ENCODE measurements at places on chromosomes 11 and 22. TPM values are rescaled to one million over a fixed set of nuclear protein-coding genes. Genes with fewer than 3 reads are reported as not detected.

GAL gene
- total RNA-seq: 0.09 TPM

SHANK3 gene
- total RNA-seq: 0.43 TPM

OR5D18 gene
- total RNA-seq: not detected

C11orf97 gene
- total RNA-seq: not detected

WNT11 gene
- total RNA-seq: not detected

CSF2RB gene
- total RNA-seq: under 0.01 TPM

SMIM38 gene
- 0.32 TPM for total RNA-seq

BCL2L13 gene
- total RNA-seq: 42.6 TPM

IGSF22 gene
- total RNA-seq: not detected

GPHA2 gene
- total RNA-seq: not detected

CARNS1 gene
- total RNA-seq: 0.16 TPM

COMMD9 gene
- 20.3 TPM for total RNA-seq

TBX10 gene
- total RNA-seq: not detected

CTTN gene
- 439 TPM for total RNA-seq

MRGPRX3 gene
- total RNA-seq: not detected

SEC14L3 gene
- total RNA-seq: not detected

GLYATL2 gene
- 0.77 TPM for total RNA-seq

PATE2 gene
- total RNA-seq: not detected

DRICH1 gene
- total RNA-seq: 0.17 TPM

BTBD18 gene
- not detected for total RNA-seq

ENDOD1 gene
- total RNA-seq: 30.3 TPM

INSC gene
- total RNA-seq: not detected

CASP12 gene
- total RNA-seq: not detected

TIMP3 gene
- total RNA-seq: 220 TPM

KCNQ1 gene
- total RNA-seq: not detected

MOV10L1 gene
- 1.1 TPM for total RNA-seq

CNIH2 gene
- total RNA-seq: 0.17 TPM

GRIK4 gene
- total RNA-seq: 0.16 TPM

RASL10A gene
- total RNA-seq: not detected

FAM83F gene
- total RNA-seq: not detected

MGAT3 gene
- under 0.01 TPM for total RNA-seq

ACCS gene
- 23.3 TPM for total RNA-seq

RAC2 gene
- 0.34 TPM for total RNA-seq

OR52I2 gene
- not detected for total RNA-seq

C11orf42 gene
- not detected for total RNA-seq

SLC16A8 gene
- 0.60 TPM for total RNA-seq

PHLDA2 gene
- 0.52 TPM for total RNA-seq

MMP13 gene
- total RNA-seq: not detected

RASGRP2 gene
- total RNA-seq: 0.16 TPM

CRYBB3 gene
- not detected for total RNA-seq

VWA5A gene
- 25.5 TPM for total RNA-seq

SYNGR1 gene
- total RNA-seq: 5.4 TPM

TOB2 gene
- 12.4 TPM for total RNA-seq

OR8D1 gene
- under 0.01 TPM for total RNA-seq

ELFN2 gene
- 0.32 TPM for total RNA-seq

TRIM68 gene
- total RNA-seq: 10.5 TPM

MYEOV gene
- 4.9 TPM for total RNA-seq

BIK gene
- total RNA-seq: not detected

TMEM132A gene
- 9.0 TPM for total RNA-seq

RPUSD4 gene
- 34.5 TPM for total RNA-seq

EFCAB6 gene
- total RNA-seq: 2.7 TPM

SHANK2 gene
- 0.43 TPM for total RNA-seq

Data from bronchial smooth muscle cell (primary cell).